ENCODE measurements at places on chromosomes 12 and 14. TPM values are rescaled to one million over a fixed set of nuclear protein-coding genes. Genes with fewer than 3 reads are reported as not detected.

- H3K27ac ChIP-seq, result no peak overlapping the region
- peaks cover 1% of the 10 kb centered on the region for H3K27me3 ChIP-seq
- H3K36me3 ChIP-seq, result no peaks in the 10 kb centered on the region
- H3K4me3 ChIP-seq, result no peak overlapping the region
- peak; percentile 40 for DNase-seq
- no peaks in the 10 kb centered on the region for H3K4me1 ChIP-seq
Observed at GRCh38 chr12:100404769-100405407, 48.0 kb downstream of the SLC17A8 start.

- H3K27me3 ChIP-seq, result no peaks in the 10 kb centered on the region
- no peak for DNase-seq
- H3K4me1 ChIP-seq, result no peaks in the 10 kb centered on the region
- no peak overlapping the region for H3K4me3 ChIP-seq
- H3K27ac ChIP-seq, result no peak overlapping the region
Observed at GRCh38 chr14:25836636-25837035, 761.2 kb downstream of the NOVA1 start.

DNA sequence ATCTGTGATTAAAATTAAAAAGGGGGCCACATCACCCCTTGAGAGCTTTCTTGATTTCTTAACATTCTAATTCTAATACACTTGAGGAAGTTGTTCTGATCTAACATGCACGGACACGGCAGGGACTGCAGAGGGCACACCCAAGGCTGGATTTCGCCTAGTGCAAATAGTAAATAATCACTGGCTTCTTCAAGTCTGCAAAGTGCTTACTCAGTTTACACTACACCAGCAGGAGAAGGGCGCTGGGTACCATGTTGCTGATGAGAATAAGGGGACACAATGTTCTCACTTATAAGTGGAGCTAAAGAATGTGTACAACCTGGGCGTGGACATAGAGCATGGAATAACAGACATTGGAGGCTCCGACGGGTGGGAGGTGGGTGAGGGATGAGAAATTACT, 34.2 kb downstream of the TBX5 start:
- no peak overlapping the region for H3K27ac ChIP-seq
- H3K27me3 ChIP-seq, result no peaks in the 10 kb centered on the region
- DNase-seq, result no peak
- H3K36me3 ChIP-seq, result peaks cover 60% of the 10 kb centered on the region
- no peak overlapping the region for H3K4me3 ChIP-seq

- peak overlapping the region; percentile 55 for H3K27ac ChIP-seq
- H3K36me3 ChIP-seq, result no peaks in the 10 kb centered on the region
- peaks cover 5% of the 10 kb centered on the region for H3K4me1 ChIP-seq
- H3K4me3 ChIP-seq, result no peak overlapping the region
Observed at GRCh38 chr12:89733579-89734201, 25.1 kb upstream of the ATP2B1 start.

DNA sequence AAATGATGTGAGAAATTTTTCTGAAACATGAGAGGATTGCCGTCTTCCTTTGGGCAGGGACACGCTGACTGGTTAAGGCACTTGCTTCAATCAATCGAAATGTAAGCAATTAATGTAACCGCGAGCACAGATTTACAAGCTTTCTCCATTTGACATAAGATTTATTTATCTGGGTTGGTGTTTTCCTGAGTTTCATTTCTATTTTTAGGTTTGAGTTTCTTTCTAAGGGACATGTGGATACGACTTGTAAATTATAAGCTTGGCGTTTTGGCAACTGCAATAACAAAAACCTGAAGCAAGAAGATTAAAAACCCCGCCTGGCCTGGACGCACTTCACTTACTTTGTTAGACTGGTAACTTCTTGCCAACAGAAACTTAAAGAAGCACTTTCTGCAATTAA, 20.3 kb upstream of the SINHCAF start:
- H3K27ac ChIP-seq, result no peak overlapping the region
- no peaks in the 10 kb centered on the region for H3K36me3 ChIP-seq
- no peak for DNase-seq
- no peaks in the 10 kb centered on the region for H3K4me1 ChIP-seq
- H3K27me3 ChIP-seq, result peaks cover 14% of the 10 kb centered on the region
- no peak overlapping the region for H3K4me3 ChIP-seq

GRCh38 chr12:46377678-46378077, 5.1 kb upstream of the SLC38A2 start:
- DNase-seq, result peak; percentile 72
- no peak overlapping the region for H3K4me3 ChIP-seq
- no peak overlapping the region for H3K27ac ChIP-seq
- no peaks in the 10 kb centered on the region for H3K27me3 ChIP-seq
- H3K36me3 ChIP-seq, result no peaks in the 10 kb centered on the region

The CLMN gene
- total RNA-seq, result under 0.01 TPM

The RASSF9 gene
- total RNA-seq, result 0.18 TPM

Data from IMR-90 (cell line).